ENCODE measurements at places on chromosomes 3 and 15.

DNA sequence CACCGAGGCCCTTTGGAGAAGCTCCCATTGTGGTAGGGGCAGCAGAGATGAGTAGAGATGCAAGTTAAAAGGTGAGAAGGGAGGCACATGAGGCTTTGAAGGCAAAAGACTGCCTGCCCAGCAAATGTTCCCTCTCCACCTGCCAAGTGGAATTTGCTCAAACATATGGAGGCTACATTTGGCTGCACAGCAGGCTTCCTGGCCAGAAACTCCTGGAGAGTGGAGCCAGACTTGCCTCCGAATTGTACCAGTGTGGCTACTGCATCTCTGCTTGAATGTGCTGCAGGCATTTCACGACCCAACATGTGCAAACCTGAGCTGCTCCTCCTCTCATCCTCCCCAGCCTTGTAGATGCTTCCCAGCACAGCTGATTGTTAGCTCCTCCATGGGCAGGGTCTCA, 229.2 kb downstream of the ZNF621 start:
- DNase-seq: no peak

DNA sequence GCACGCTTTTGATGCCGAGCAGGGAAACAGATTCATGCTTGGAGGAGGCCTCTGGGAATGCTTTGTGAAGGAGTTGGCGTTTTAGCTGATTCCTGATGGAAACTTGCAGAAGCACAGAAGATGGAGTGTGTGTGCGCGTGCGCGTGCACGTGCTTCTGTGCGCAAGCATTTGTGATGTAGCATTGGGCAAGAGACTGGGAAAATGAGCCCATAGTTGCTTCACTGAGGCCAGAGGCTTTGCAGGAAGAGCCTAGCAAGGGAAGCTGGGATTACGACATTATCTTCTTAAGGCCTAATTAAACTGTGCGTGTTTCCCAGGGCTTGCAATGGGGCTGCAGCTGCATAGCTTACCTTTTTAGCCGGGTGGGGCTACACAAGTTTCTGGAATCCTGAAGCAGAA, 18.1 kb upstream of the AGBL1 start:
- no peak for DNase-seq

DNA sequence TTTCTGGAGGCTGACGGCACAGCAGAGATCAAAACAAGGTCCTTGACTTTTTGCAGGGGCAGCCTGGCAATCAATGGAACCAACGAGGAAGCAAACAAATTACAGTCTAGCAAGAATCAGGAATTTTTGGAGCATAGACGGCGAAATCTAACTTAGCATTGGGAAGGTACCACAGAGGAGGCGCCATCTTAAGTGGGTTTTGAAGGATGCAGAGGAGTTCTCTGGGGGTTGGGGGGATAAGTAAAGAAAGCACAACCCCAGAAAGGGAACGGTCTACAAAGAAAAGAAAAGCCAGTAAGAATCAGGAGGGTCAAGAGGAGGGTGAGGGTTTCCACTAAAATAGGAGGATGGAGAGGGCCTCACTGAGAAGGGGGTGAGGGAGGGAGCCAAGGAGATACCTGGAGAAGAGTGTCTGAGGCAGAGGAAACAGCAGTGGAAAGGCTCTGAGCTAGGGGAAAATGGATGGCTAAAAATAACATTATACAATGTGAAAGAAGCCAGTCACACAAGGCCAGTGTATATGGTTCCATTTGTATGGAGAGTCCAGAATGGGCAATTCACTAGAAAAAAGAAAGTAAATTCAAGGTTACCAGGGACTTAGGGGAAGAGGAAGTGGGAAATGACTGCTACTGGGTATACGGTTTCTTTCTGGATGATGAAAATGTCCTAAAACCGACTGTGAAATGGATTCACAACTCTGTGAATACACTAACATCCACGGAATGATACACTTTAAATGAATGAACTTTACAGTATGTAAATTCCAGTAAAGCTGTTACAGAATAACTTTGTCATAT, 25.2 kb upstream of the IQSEC1 start:
- no peak for DNase-seq

- peak; percentile 91 for DNase-seq
Observed at GRCh38 chr3:125916376-125916978, 52.5 kb upstream of the ROPN1B start.

DNA sequence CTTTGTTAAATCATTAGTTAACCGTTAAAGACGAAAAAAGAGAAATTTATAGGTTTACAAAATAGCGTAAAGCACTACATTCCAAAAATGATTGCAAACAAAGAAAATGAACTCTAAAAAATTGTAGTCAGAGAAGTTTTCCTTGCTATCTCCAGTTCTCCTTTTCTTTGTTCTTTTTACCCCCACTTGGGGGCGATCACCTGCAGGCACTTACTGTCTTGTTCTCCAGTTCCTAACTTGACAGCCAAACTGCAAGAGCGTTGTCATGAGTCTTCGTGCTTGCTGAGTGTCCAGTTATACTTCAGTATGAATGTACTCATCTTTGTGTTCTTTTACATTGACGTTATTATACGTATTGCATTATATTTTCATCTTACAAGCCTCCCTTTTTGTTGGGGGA, 54.5 kb downstream of the CHD2 start:
- no peak for DNase-seq

- DNase-seq: no peak
Observed at GRCh38 chr15:31221936-31222515, 104.6 kb upstream of the KLF13 start.

GRCh38 chr3:63818282-63819150, 583 bp upstream of the C3orf49 start:
- peak; percentile 25 for DNase-seq

Measured in activated CD8-positive, alpha-beta memory T cell treated with anti-CD3 and anti-CD28 coated beads for 4 hours (primary cell).